ENCODE measurements at places on chromosomes 1 and 21.

DNA sequence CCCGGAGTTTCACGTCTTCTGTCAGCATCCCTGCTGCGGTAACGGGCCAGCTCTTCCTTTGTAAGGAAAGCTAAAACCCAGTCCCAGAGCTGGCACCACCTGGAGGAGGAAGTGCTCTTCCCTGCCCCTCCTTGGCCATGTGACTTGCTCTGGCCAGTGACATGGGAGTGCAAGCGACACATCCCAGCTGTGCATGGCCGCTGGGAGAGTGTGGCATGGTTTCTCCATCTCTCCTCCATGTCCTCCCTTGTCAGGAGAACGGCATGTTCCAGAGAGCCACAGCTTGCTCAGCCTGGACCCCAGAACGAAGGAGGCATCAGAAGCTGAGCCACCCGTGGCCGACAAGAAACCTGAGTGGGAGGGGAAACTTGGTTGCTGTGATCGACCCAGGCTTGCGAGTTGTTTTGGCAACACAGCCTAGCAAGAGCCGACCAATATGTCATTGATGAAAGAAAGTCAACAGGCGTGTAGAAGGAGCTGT lies 2.7 kb upstream of the PRXL2B start:
- no peak for DNase-seq

DNA sequence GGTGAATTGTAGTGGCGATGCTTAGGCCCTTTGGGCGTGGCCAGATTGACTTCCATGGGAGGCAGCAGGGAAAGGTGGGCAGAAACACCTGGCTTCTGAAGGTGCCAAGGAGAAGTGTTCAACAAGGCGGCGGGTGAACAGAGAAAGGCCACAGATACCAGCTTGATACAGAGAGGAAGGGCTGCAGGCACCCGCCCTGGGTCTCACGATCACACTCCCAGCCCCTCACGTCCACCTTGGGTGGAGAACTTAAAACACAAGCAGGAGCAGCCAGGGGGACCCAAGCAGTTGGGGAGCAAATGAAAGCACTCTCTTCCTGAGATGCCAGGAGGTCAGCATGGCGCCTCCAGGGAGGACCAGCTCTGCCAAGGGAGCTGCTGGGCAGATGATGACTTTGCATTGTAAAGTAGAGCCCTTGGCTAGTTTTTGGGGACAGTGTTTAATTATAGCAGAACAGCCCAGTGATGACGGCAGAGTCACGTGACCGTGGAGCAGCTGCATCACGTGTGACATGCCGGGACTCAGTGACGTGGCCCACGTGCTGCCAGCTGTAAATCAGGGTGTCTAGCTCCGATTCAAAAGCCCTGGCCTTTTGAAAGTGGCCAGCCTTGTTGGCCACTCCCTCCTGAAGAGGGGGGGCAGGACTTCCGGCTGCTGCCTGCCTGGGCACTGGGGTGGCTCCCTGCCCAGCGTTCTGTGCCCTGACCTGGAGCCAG lies 19.0 kb downstream of the SLC37A1 start:
- DNase-seq, result peak; percentile 84

DNA sequence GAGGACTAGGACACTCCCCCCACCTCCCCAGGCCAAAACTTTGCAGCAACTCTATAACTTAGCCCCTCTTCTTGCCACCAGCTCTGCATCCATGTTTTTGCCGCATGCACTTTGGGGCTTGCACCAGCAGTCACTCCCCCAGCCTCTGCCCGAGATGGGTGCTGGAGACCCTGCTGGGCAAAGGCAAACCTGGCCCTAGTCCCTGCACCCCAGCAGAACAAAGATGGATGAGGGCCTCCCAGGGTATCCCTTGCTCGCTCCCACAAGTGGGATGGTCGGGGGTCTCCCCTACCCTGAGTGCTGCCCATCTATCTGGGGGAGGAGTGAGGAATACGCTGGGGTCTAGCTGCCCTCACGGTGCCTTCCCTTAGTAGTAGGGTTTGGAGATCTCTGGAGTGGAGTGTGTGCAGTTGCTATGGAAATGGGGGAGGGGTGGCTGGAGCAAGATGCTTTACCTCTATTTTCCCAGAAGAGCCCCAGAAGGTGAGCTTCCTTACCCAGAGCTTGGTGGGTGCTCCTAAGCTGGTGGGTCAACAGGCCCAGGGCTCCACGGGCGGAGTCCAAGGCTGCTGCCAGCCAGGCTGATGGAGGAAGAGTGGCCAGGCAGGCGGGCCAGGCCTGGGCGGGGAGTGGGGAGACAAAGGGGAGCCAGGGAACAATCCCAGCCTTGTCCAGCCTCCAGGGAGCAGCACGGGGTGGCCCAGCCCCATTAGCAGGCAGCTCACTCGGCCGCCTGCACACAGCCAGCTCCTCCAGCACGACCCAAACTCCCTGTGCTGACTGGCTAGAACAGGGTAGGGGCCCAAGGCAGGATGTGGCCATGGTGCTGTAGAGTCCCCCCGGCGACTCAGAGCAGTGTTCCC lies at the start of gene PAQR6:
TSS of gene PAQR6 (minus strand) at position 597 of the 863 bp plus-strand sequence. CDS start 1,325 bp downstream, outside the sequence.
- no peak for DNase-seq

DNA sequence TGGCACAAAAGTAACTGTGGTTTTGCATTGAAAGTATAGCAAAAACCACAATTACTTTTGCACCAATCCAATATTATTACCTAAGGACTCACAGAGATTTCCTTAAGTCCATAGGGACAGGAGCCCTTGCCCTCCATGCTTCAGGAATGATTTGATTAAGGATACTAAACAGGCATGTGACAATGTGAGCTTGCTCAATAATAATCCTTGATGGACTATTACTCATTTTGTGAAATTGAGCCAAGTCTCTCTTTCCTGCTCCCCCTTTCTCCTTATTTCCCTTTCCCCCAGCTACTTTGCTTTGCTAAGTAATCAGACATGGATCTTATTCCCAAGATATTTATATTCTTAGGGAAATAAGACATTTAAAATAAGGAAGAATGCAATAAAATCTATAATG lies 21.6 kb upstream of the RGL1 start:
- peak; percentile 3 for DNase-seq

- no peak for DNase-seq
These were observed 35.4 kb upstream of the BCL10 start for GRCh38 chr1:85311818-85312217.

- DNase-seq, result peak; percentile 89
These were observed 10.7 kb downstream of the OPTC start for GRCh38 chr1:203504400-203505250.

- no peak for DNase-seq
These were observed 126.8 kb upstream of the COL6A1 start for GRCh38 chr21:45854690-45855247.
